Naive B cell (primary cell): ENCODE measurements at places on chromosomes 6 and 20. TPM values are rescaled to one million over a fixed set of nuclear protein-coding genes. Genes with fewer than 3 reads are reported as not detected.

TENT5A gene
- polyA plus RNA-seq, result 10.9 TPM

RNF182 gene
- not detected for polyA plus RNA-seq

GRCh38 chr6:89605861-89606260, 32.7 kb downstream of the LYRM2 start:
- DNase-seq, result no peak
- H3K36me3 ChIP-seq, result no peaks in the 10 kb centered on the region
- peaks cover 5% of the 10 kb centered on the region for H3K4me1 ChIP-seq
- no peak overlapping the region for H3K4me3 ChIP-seq
- H3K27ac ChIP-seq, result no peak overlapping the region

GRCh38 chr6:87806635-87807034, 104.6 kb upstream of the AKIRIN2 start:
- H3K36me3 ChIP-seq, result no peaks in the 10 kb centered on the region
- H3K27ac ChIP-seq, result no peak overlapping the region
- no peak overlapping the region for H3K4me3 ChIP-seq
- peaks cover 24% of the 10 kb centered on the region for H3K4me1 ChIP-seq
- no peaks in the 10 kb centered on the region for H3K27me3 ChIP-seq
- no peak for DNase-seq

- no peaks in the 10 kb centered on the region for H3K4me1 ChIP-seq
- no peaks in the 10 kb centered on the region for H3K27me3 ChIP-seq
- no peak for DNase-seq
- no peak overlapping the region for H3K4me3 ChIP-seq
- H3K36me3 ChIP-seq, result peaks cover 7% of the 10 kb centered on the region
- H3K27ac ChIP-seq, result no peak overlapping the region
Observed at GRCh38 chr6:140434761-140435160, 1060.3 kb upstream of the CITED2 start.

DNA sequence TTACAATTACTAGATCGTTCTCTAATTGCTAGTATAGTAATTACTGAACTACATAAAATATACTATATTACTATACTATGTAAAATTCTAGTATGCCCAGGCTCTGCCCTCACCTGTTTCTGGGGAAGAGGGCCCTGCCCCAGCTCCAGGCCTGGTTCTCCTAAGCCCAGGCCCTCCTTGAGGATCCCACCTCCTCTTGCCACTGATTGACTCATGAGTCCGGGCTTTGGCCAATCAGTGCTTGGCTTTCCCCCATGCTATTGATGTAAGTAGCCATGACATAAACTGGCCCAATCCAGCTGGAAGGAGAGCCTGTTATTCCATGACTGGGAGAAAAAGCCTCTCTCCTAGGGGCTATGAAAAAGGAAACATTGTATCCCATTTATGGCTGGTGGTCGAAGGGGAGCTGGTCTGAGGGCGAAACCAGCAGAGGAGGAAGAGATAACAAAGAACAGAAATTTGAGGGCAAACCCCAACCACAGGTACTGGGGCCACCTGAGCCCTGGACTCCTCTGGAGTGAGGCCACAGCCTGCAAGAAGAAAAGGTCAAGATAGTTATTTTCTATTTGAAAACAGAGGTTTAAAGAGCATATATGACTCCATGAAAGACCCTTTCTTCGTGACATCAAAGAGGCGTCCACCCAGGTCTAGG, 129.3 kb upstream of the CD93 start:
- H3K27me3 ChIP-seq, result peaks cover 4% of the 10 kb centered on the region
- no peak overlapping the region for H3K27ac ChIP-seq
- no peaks in the 10 kb centered on the region for H3K4me1 ChIP-seq
- H3K4me3 ChIP-seq, result no peak overlapping the region
- DNase-seq, result no peak

- DNase-seq, result no peak
- no peaks in the 10 kb centered on the region for H3K27me3 ChIP-seq
- H3K27ac ChIP-seq, result peak overlapping the region; percentile 77
- no peak overlapping the region for H3K4me3 ChIP-seq
- peaks cover 26% of the 10 kb centered on the region for H3K4me1 ChIP-seq
- H3K36me3 ChIP-seq, result no peaks in the 10 kb centered on the region
Observed at GRCh38 chr20:49166534-49167449, 21.3 kb downstream of the STAU1 start.
